T-cell (primary cell): ENCODE measurements at places on chromosomes 1 and 21. TPM values are rescaled to one million over a fixed set of nuclear protein-coding genes. Genes with fewer than 3 reads are reported as not detected.

Gene OR2T2
- not detected for total RNA-seq

Gene ZZZ3
- 57.0 TPM for total RNA-seq

Gene IGFN1
- not detected for total RNA-seq

Gene MAN1A2
- total RNA-seq: 43.3 TPM

Gene RXFP4
- not detected for total RNA-seq

Gene TMEM269
- 0.63 TPM for total RNA-seq

Gene EVA1C
- total RNA-seq: 19.2 TPM

Gene CLDN8
- total RNA-seq: not detected

Gene KCNJ10
- 0.22 TPM for total RNA-seq

DNA sequence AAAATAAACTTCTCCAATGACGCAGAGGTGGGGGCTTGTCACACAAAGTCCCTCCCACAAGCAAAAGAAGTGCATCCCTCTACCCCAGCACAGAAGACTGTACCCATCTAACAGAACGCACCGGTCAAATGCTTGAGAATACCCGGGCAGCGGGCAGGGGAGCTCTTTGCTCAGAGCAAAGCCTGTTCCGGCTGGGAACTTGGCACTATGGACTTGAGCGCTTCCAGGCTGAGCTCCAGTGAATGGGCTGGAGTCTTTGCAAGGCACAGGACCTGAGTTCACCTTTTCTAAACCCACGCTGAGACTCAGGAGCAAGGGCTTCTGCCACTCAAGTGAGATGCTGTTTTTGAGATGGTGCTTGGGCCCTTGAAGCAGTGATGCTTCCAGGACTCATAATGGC is 20.3 kb downstream of the RHBG start:
- no peaks in the 10 kb centered on the region for H3K36me3 ChIP-seq
- peaks cover 4% of the 10 kb centered on the region for H3K27me3 ChIP-seq
- H3K27ac ChIP-seq: no peak overlapping the region
- DNase-seq: no peak
- H3K4me1 ChIP-seq: peaks cover 13% of the 10 kb centered on the region

- no peak for DNase-seq
- H3K4me3 ChIP-seq: no peak overlapping the region
- H3K4me1 ChIP-seq: peaks cover 9% of the 10 kb centered on the region
- H3K36me3 ChIP-seq: no peaks in the 10 kb centered on the region
- no peaks in the 10 kb centered on the region for H3K27me3 ChIP-seq
Measured at GRCh38 chr1:150928286-150928685, 2.1 kb downstream of the SETDB1 start.

- H3K4me1 ChIP-seq: no peaks in the 10 kb centered on the region
- no peaks in the 10 kb centered on the region for H3K27me3 ChIP-seq
- H3K27ac ChIP-seq: no peak overlapping the region
- H3K4me3 ChIP-seq: no peak overlapping the region
- DNase-seq: no peak
- no peaks in the 10 kb centered on the region for H3K36me3 ChIP-seq
Measured at GRCh38 chr1:107563441-107563840, 401.5 kb downstream of the VAV3 start.

DNA sequence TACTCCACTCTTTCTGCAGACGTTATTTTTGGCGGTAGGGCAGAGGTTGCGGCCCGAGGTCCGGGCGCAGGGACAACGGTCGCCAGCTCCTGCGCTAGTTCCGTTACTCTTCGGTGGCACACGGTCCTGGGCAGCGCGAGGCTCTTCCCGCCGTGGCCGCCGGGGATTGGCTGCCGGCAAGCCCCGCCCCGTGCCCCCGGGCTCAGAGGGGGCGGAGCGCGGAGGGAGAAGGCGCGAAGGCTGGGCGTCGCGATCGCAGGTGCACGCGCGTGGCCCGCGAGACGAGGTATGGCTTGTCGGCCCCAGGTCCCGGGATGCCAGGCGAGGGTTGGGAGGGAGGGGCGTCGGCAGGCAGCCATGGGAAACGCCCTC is 518 bp upstream of the SHE start:
- H3K4me3 ChIP-seq: no peak overlapping the region
- H3K4me1 ChIP-seq: no peaks in the 10 kb centered on the region
- DNase-seq: no peak
- H3K36me3 ChIP-seq: no peaks in the 10 kb centered on the region

DNA sequence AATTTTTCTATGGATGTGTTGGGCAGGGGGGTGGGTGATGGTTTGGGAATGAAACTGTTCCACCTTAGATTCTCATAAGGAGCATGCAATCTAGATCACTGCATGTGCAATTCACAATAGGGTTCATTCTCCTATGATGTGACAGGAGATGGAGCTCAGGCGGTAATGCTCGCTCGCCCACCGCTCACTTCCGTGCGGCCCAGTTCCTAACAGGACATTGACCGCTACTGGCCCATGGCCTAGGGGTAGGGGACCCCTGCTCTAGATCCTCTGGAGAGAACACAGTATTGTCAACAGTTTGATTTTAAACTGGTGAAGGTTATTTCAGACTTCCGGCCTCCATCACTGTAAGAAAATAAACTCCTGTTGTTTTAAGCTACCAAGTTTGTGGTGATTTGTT is 55.0 kb upstream of the USH2A start:
- H3K27ac ChIP-seq: no peak overlapping the region
- no peaks in the 10 kb centered on the region for H3K27me3 ChIP-seq
- no peaks in the 10 kb centered on the region for H3K4me1 ChIP-seq

GRCh38 chr1:54272772-54273091 is 72.8 kb downstream of the MRPL37 start:
- no peaks in the 10 kb centered on the region for H3K27me3 ChIP-seq
- no peak overlapping the region for H3K4me3 ChIP-seq
- no peak for DNase-seq
- peaks cover 6% of the 10 kb centered on the region for H3K36me3 ChIP-seq
- H3K4me1 ChIP-seq: peaks cover 7% of the 10 kb centered on the region
- no peak overlapping the region for H3K27ac ChIP-seq

GRCh38 chr1:178542554-178543289 is 29.8 kb downstream of the TEX35 start:
- peak overlapping the region; percentile 77 for H3K4me3 ChIP-seq
- peak overlapping the region; percentile 28 for H3K27ac ChIP-seq
- H3K4me1 ChIP-seq: peaks cover 19% of the 10 kb centered on the region
- no peaks in the 10 kb centered on the region for H3K36me3 ChIP-seq
- H3K27me3 ChIP-seq: peaks cover 7% of the 10 kb centered on the region

DNA sequence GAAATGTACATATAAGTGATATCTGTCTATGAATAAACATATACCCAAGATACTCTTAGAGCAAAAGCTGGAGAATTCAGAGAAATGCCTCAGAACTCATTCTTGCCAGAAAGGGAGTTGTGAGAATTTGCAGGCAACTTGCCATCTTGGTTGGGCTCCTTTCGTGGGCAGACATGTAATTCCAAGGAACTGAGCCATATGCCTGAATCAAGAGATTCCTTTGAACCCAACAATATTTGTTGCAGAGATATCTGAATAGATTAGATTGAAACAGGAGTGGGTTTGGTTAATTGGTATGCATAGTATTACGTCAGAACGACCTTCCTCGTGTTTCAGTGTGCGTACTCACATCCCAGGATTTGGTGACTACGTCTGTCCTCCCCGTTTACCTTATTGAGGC is 67.0 kb downstream of the TGFB2 start:
- H3K27ac ChIP-seq: no peak overlapping the region
- no peak for DNase-seq
- H3K4me3 ChIP-seq: no peak overlapping the region

DNA sequence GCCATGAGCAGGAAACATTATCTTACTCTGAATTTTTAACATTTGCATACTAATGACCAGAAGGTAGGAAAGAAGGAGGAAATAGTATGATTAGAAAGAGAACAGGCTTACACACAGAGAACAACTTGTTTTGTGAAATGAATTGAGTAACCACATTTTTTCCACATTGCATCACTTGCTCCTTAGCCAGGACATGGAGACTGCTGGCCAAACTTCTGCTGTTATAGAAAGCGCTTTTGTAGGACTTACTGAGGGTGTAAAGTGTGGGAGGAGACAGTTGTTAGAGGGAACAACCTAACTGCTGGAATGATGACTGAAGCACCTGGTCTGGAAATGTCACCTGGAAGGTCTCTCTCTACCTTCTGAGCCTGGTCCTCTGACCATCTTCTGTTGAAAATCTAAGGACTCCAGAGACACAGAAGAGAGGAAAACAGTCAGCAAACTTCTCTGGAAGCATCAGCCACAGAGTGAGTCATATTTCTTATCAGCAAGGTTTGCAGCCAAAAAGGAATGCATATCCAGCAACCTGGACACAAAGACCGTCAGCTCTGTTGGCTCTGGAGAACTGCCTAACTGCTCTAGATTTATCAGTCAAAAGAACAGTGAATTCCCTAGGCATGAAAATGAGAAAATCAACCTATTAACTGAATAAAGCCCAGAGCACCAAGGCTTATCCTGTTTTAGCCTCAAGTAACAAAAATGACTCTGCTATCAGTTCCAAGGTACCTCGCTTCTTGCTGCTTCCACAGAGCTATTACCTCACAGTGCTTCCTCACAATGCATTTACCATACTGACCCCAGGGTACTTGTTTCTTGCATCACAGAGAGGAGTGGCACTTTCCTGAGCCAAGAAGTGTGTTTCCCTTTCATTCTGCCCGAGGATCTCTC is 88.0 kb upstream of the SLFNL1 start:
- no peak overlapping the region for H3K4me3 ChIP-seq
- no peaks in the 10 kb centered on the region for H3K4me1 ChIP-seq
- no peak for DNase-seq
- no peaks in the 10 kb centered on the region for H3K27me3 ChIP-seq
- no peak overlapping the region for H3K27ac ChIP-seq

DNA sequence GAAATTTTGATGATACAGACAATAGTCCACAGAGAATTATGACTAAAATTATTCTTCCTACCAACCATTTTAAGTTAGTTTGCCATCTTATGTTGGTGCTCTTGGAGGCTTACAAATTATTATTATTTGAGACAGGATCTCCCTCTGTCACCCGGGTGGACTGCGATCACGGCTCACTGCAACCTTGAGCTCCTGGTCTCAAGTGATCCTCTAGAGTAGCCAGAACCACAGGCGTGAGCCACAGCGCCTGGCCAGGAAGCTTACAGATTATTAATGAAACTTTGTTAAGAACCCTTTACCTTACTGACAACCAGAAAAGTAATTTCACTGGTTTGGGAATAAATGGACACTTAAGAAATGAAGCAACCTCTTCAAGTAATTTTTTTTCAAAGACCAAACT is 8.0 kb upstream of the DNAJB4 start:
- H3K27ac ChIP-seq: no peak overlapping the region
- DNase-seq: no peak
- H3K36me3 ChIP-seq: peaks cover 10% of the 10 kb centered on the region

DNA sequence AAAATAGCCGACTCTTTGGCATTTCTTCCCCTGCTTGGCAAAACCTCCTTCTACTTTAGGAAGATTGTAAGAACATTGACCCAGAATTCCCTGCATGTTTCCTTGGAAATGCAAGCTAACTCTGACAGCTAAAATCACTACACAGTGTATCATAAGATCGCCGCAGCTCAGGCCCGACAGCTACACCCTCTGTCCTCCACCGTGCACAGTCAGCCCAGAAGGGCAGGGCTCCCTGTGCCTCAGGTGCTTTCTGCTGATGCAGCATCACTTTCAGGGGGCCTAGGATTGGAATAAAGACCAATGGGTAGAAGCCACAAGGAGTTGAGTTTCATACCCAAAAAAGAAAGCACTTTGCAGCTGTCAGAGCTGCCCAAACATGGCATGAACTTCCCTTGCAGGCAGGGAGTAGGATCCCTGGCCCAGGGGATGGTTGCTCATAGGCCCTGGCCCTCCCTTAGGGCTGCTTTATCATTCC is 145.3 kb downstream of the SEC16B start:
- no peaks in the 10 kb centered on the region for H3K36me3 ChIP-seq
- H3K4me3 ChIP-seq: no peak overlapping the region
- no peak overlapping the region for H3K27ac ChIP-seq
- H3K4me1 ChIP-seq: no peaks in the 10 kb centered on the region
- DNase-seq: no peak
